ENCODE measurements at places on chromosomes 11 and 22.

GRCh38 chr11:110763249-110764011 lies 51.2 kb upstream of the ARHGAP20 start:
- DNase-seq, result no peak

- DNase-seq, result no peak
These were observed 44.6 kb upstream of the RIC3 start for GRCh38 chr11:8213376-8213775.

DNA sequence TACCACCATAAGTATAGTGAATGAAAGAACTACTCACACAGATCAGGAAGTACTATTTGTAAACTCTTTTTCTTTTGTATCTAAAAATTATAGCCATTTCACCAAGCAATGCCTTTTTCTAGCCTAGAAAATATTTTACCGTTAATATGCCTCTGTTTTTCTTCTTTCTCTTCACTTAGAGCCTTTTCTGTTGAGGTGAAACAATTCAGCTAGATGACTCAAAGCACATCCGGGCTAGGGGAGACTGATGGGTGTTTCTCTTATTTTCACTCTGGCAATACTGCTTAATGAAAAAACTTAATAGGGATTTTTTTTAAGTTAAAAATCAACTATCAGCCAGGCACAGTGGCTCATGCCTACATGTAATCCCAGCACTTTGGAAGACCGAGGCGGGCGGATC lies 93.3 kb downstream of the SGSM3 start:
- DNase-seq, result peak; percentile 14

DNA sequence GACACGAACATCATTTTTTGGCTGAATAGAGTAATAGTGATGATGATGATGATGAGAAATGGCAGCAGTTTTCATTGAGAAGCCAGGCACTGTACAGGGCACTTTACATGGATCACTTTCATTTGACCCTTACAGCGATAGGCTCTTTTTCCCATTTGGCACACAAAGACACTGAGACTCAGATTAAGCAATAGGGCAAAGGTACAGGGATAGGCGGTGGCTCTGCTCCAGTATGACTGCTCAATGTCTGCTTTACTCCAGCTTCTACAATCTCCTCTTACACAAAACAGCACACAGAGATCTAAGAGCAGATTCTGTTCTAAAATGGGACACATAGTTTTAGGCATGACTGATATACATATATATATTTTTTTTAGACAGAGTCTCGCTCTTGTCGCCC lies 40.6 kb downstream of the MPPED2 start:
- DNase-seq, result no peak

DNA sequence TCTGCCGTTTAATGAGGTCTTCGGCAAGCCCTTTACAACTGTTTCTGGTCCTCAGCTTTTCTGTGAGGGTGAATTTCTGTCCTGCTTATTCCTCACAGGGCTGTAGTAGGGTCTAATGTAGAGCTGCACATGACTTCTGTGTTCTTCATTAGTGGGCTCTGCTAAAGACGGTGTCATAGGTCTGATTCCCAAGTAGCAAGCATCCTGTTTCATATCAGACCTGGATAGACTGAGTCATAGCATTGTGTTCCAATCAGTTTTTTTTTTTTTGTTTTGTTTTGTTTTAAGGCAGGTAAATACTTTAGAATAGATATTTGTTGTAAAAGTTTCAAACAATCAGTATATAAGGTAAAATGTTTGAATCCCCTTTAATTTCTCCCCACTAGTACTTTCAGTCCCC lies 35.4 kb downstream of the BIRC2 start:
- DNase-seq, result no peak

DNA sequence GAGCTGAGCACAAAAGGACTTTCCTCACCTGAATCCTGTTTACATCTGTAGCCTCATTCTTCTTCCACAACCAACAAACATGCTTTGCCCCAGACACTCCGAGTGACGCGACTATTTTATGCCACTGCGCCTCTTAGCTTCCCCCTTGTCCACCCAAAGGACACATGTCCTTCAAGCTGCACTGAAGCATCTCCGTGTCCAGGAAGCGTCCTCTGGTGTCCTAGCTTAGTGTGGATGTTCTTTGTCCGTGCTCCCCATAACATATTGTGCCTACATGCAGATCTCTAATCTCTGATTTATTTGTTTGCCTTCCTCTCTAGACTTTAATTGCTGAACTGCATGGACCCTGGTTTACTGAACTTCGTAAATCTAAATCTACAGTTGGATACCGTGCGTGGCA lies 20.1 kb upstream of the CECR2 start:
- DNase-seq, result no peak

DNA sequence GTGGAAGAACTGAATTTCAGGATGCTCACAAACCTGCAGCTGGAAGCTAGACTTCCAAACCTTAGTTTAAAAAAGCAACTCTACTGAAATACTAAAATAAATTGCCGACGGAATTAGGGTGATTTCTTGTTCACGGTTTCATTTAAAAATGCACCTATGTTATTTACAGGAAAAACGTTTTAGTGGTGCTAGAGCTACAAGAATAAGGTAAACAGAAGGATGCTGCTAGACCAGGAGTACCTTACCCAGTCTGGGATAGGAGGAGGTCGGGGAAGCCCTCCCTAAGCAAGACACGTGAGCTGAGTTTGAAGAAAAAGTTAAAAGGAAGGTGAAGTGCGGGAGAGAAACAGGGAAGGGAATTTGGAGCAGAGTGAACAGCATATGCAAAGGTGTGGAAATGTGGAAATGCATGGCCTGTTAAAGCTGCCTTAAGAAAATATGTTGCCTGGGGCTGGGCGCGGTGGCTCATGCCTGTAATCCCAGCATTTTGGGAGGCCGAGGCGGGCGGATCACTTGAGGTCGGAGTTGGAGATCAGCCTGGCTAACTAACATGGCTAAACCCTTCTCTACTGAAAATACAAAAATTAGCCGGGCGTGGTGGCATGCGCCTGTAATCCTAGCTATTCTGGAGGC lies 1.4 kb upstream of the FTH1 start:
- DNase-seq, result no peak

DNA sequence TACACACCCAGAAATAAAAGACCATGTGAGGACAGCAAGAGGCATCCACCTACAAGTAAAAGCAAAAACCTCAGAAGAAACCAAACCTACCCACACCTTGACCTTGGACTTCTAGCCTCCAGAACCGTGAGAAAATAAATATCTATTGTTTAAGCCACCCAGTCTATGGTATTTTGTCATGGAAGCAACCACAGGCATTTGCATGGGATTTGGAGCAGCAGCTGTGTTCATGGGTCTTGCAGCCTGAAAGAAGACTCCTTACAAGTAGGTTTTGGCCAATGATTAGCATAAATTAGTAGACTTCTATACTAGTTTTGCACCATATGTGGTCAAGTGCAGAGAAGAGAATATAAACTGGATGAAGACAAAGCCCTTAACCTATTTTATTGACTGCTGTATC lies 27.9 kb downstream of the FSHB start:
- no peak for DNase-seq

GRCh38 chr11:99020352-99021225 lies at the start of gene CNTN5:
Gene CNTN5, plus strand, starts transcription at chr11:99020949.
- no peak for DNase-seq

DNA sequence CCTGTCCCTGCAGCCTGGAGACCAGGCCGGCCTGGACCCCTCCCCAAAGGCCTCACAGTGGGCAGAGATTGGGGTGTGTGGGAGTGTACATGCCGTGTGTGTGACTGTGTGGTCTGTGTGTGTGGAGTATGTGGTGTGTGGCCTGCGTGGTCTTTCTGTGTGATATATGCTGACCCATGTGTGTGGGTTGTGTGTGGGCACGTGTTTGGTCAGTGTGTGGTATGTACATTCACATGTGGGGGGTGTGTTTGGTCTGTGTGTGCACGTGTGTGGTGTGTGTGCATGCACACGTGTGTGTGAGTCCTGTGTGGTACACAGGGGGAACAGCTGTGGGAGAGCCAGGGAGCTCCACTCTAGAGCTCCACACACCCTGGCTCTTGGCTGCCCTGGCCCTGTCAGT lies 1185.1 kb downstream of the BRD1 start:
- no peak for DNase-seq

DNA sequence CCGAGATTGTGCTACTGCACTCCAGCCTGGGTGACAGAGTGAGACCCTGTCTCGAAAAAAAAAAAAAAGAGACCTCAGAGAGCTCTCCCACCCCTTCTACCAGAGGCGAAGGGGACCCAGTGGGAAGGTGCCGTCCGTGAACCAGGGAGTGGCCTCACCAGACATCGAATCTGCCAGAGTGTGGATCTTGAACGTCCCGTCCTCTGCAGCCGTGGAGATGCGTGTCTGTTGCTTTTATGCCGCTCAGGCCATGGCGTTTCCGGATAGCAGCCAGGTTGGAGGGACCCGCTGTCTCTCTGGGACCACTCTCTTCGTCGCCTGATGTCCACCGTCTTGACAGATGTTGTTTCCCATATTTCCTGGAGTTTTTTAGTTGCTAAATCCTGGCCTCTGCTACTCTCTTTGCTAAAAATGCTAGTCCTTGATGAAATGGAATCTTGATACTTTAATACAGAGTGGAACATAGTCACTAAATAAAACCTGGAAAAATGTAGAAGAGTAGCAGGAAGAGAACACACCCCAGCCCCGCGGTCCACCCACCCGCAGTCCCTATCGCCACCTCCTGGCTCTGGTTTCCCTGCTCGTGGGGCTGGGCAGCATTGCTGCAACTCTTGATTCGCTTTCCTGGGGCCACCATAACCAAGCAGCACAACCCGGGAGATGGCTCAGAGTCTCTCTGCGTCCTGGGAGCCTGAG lies 12.0 kb upstream of the MUC6 start:
- no peak for DNase-seq

DNA sequence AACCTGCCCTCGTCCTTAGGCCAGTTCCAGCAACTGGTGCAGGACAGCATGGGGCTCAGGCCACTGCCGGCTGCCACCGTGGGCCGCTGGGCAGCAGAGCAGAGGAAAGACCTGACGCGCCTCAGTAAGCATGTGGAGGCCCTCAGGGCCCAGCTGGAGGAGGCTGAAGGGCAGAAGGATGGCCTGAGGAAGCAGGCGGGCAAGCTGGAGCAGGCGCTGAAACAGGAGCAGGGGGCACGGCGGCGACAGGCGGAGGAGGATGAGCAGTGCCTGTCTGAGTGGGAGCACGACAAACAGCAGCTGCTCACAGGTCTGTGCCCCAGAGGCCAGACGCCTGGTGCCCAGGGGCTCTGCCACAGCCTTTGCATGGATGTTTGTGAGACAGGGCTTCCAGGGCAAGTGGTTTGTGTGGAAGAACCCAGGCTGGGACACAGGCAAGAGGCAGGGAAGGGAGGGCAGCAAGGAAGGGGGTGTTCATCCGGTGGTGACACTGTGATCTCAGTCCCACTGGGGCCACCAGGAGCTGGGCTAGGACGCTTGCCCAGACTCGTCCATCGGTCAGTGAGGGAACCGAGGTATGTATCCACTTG lies 13.9 kb downstream of the CCDC157 start:
- no peak for DNase-seq

DNA sequence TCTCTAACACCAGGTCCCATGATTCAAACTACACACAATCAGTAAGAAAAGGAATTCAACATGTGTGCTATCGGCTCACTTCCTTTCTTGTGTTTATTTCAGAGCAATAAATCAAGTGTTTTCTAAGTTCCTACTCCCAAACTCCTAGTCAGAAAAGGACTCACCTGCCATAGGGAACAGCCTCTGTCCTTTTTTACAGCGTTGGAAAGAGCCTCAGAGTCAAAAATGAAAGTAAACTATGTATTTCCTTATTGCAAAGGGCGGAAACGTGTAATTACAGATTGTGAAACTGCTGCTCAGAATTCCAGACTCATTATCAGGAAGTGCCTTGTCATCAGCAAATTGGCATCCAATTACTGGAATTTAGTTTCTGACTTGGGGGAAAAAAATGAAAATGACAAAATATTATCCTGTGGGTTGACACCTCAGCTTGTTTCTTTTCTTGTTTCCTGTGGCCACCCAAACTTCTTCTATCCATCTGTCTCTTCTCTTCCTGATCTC lies at the start of gene CASP4:
TSS of gene CASP4 (minus strand) at position 220 of the 501 bp plus-strand sequence. CDS start at position 171, 49 bp downstream.
- no peak for DNase-seq

DNA sequence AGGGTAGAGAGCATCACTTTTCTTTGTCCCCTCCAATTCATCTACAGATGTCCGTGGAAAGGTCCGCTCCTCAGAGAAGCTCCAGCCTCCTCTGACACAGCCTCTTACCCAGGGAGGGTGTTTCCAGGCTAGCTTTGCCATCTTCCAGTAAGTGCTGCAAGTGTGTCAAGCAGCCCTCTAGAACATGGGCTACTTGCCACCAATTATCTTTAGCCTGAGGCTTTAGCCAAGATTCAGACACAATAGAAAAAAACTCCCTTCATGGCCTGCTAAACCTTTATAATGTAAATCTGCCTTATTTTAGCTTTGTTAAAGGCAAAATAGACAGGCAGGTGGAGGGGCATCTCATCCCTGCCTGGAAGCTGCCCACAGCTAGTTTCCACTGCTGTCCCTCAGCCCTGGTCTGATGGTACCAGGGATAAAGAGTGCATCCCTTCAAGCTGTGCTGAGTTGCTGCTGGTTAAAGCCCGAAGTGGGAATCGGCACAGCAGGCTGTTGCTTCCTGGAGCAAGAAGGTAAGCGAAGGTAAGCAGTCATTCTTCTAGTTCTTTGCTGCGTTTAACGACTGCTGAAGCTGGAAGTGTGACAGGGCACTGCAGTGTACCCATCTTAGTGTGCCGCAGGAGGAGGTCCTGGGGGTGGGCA lies 190.1 kb upstream of the E2F8 start:
- no peak for DNase-seq

DNA sequence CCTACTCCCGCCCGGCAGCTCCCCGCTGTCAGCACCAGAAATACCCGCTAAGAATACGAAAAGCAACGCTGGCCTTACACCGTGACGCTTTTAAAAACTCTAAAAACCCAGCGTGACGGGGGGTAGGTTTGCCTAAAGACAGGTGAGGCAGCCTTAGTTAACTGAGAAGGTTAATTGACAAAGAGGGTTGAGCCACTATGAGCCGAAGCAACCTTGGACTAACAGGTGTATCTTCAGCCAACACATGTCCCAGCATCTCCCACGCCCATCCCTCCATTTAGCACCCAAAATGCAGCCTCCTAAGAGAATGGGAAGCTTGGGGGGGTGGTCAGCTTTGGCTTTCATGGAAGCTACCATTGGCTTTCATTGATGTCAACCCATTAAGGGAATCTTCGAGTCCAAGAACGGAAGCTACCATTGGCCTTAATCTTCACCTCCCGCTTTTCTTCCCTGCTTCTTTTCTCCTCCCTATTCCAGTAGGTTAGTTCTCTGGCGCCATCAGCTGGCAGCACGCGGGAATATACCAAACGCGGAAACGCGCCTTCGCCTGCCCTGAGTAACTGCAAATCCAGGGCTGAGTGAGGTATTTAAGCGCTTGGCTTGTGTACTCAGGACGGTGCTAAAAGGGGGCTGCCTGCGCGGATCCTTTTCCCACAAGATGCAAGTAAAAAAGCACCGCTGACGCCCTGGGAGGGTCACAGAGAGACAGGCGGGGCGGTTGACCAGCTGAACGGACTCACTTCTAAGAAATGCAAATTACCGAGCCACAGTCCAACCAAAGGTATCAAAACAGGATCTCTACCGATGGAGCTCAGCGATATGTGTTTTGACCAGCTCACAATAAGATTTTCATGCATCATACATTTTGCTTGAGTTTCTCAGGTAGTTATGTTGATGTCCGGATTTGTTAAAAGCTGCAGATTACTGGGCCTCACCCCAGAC lies 38.5 kb upstream of the GLYATL1 start:
- peak; percentile 25 for DNase-seq

All from GM12891 (cell line).